ENCODE measurements at places on chromosomes 4 and X. TPM values are rescaled to one million over a fixed set of nuclear protein-coding genes. Genes with fewer than 3 reads are reported as not detected.

- no peak for DNase-seq
Observed at GRCh38 chr4:140463182-140463581, 34.9 kb downstream of the MGAT4D start.

DNA sequence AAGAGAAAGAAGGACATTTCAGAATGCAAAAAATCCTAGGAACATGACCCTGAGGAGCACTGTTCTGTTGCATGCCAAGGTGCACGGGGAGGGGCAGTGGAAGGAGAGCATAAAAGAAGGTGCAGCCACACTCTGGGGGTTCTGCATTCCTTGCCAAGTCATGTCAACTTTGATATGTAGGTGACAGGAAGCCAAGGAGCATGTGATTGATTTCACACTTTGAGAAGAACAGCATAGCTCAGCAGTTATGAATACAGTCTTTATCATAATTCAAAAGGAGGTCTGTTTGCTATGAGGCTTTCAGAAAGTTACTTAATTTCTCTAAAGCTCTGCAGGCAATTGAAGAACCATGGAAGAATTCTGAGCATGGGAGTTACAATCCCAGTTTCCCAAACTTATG lies 50.6 kb downstream of the SCFD2 start:
- DNase-seq = peak; percentile 32

DNA sequence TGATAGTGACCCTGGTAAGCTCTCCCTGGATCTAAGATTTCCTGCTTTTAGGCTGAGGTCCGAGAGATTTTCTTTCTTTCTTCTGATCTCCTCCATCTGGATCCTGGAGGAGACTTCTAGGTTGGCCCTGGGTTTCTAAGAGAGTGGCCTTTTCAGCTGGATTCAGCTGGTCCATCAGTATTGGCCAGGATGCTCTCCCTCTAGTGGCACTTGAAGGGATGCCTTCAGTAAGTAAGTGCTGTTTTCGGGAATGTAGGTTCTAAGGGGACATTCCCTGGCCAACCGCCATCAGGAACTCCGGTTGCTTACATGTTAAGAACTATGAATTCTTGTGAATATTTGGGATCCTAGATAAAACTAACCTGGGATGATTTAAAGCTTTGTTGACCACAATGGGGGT lies 56.9 kb downstream of the SERTM2 start:
- peak; percentile 16 for DNase-seq

- DNase-seq = no peak
Observed at GRCh38 chr4:129080129-129080528, 13.2 kb downstream of the SCLT1 start.

DNA sequence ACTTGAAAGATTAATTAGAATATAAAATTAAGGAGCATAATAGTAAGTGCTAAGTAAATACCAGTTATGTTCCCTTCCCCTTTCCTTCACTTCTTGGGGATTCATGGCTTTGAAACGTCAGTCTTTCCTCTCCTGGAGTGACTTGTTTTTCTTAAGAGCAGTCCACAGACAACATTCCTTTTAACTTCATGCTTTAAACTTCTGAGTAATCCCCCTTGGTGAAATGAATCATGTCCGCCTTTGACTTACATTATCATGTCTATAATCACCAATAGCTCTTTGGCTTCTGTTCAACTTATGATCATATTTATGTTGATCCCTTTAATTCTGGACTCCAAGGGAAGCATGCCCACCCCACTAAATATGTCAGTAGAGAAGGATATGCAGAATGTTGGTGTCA lies 1012.1 kb upstream of the SLIT2 start:
- peak; percentile 16 for DNase-seq

The ARMCX2 gene
- 36.5 TPM for polyA plus RNA-seq

GRCh38 chrX:46978341-46979291 lies 66.4 kb downstream of the JADE3 start:
- DNase-seq = peak; percentile 79

The PABPC5 gene
- 11.2 TPM for polyA plus RNA-seq

DNA sequence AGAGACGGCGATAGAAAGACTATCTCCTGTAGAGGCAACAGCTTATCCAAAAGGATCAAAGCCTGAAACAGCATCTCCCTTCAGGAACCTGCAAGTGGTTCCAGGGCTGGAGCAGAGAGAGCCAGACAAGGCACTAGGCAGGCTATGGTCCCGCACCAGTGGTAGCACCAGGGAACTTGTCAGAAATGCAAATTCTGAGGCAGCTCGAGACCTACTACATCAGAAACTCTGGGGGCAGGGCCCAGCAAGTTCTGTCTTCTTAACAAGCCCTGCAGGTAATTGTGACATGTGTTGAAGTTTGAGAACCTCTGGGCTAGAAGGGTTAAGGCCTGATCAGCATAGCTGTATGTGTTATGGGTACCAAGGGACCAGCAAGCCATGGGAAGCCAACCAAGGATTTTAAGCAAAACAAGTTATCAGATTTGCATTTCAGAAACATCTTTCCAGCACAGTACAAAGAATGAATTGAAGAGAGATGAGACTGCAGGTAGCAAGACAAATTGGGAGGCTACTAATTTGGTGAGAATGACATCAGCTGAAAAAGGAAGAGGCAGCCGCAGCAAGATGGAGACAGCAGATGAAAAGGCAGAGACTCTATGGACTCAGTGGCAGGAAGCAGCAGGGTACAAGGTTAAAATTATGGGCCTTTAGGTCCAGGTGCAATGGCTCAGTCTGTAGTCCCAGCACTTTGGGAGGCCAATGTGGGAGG lies 139.7 kb downstream of the TSPAN5 start:
- DNase-seq = no peak

DNA sequence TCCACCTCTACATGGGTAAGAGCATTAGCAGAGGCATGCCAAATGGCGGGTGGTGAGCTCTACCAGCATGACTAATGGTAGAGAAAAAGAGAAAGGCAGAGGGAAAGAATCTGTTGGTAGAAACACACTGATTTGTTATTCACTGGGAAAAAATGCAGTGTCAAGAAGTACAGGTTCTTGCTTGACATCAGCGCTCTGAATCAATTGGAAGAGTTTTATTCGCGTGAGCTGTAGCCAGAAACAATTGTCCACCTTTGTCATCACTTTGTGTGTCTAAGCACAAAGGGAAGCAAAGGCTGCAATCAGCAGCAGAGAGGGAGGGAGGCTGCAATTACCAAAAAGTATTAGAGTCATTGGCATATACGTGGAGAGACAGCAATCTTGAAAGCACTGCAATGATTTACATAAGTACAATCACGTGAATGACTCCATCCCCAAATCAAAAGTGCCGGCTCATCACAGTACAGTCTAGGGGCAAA lies 67.7 kb upstream of the HS3ST1 start:
- DNase-seq = no peak

DNA sequence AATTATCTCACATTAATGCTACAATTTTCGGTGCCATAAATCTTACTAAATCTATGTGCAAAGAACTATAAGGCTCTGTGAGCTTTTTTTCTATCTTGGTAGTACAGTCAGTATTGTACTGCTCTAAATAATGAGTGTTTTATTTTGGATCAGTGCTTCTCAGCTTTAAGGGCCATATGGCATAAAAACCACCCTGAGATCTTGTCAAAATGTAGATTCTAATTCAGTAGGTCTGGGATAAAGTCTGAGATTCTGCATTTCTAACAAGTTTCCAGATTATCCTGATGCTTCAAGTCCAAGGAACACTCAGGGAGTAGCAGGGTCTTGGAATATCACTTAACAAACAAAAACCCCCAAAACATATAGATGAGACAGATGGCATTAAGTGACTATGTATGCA lies 486.5 kb downstream of the GRXCR1 start:
- DNase-seq = no peak

The EXOC1 gene
- 20.9 TPM for polyA plus RNA-seq

- no peak for DNase-seq
Observed at GRCh38 chr4:189850239-189850856, 90.3 kb upstream of the FRG1 start.

DNA sequence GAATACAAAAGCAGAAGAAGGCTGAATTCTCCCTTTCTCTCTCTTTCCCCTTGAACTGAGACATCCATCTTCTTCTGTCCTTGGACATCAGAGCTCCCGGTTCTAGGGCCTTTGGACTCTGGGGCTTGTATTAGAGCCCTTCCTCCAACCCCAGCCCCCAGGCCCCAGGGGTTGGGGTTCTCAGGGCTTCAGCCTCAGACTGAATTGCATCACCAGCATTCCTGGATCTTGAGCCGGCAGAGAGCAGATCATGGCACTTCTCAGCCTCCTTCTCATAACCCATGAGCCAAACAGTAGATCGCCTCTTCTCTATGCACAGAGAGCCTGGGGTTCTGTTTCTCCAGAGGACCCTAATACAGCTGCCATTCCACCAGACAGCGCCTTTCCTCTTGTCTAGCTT lies 25.3 kb upstream of the CLDN24 start:
- peak; percentile 51 for DNase-seq

- DNase-seq = peak; percentile 71
Observed at GRCh38 chr4:89307446-89308160, at the start of gene GPRIN3. Gene GPRIN3, minus strand, starts transcription at chr4:89307800. Its CDS starts 57,690 bp downstream, at chr4:89250110.

The TRIM60 gene
- not detected for polyA plus RNA-seq

GRCh38 chrX:33188286-33188685 lies 23.1 kb downstream of the DMD start:
- no peak for DNase-seq

DNA sequence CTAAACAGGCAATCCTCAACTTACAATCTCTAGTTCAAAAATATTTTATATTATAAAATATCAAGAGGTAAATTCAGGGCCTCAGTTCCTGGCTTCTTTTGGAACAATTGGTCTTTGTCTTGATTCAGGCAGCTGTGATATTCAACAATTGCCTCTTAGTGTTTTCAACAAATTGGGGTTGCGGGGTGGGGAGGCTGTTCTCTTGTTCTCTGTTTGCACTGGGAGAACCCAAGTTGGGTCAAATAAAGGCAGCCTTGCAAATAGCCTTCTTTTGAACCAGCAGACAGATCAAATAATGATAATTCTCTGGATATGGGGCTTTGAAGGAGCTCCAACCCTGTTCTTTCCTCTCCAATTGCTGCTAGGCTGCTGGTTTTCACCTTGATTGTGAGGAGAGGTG lies 142.5 kb downstream of the COL4A5 start:
- DNase-seq = no peak

The MTMR8 gene
- 2.6 TPM for polyA plus RNA-seq

The MAGEB10 gene
- polyA plus RNA-seq = not detected

- peak; percentile 75 for DNase-seq
Observed at GRCh38 chrX:12007881-12008280, 130.4 kb upstream of the FRMPD4 start.

- no peak for DNase-seq
Observed at GRCh38 chr4:73979407-73979957, 2.3 kb downstream of the PF4 start.

GRCh38 chrX:14506866-14507265 lies 22.5 kb upstream of the GLRA2 start:
- DNase-seq = no peak

The NSG1 gene
- polyA plus RNA-seq = 6.1 TPM

- no peak for DNase-seq
Observed at GRCh38 chrX:67725471-67725870, 181.7 kb downstream of the AR start.

The PHEX gene
- 0.39 TPM for polyA plus RNA-seq

DNA sequence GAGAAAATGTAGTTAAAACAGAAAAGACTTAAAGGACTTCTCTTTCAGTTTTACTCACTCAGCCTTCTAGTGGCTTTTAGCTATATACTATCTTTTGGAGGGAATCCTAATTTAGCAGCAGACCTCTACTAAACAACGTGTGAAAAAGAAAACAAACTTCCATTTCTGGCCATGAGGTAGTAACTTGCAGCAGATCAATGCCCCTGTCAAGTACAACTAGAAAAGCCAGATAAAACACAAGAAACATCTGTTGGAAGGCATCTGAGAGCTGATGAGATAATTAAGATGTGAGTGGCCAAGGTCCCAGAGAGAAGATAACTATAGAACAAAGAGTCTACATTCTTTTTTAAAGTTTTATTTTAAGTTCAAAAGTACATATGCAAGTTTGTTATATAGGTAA lies 101.7 kb downstream of the CORIN start:
- DNase-seq = no peak

- DNase-seq = no peak
Observed at GRCh38 chr4:83389037-83389720, 54.5 kb upstream of the HPSE start.

The CCDC149 gene
- polyA plus RNA-seq = 7.0 TPM

DNA sequence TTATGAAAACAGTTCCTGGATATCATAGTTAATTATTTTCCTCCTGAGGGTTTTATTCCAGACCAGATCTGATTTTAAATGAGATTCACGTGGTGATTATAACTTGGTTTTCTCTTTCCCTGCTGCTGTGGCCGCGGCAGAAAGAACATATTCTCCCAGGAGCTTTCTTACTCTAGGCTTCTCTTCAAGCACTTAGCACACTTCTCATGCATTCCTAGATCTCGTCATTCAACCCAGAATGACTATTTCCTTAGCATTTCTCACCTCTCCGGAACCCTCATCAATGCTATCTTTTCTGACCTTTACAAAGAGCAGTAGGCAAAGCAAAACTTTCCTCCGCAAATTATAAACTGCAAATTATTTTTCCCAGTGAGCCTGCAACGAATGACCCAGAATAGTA lies 122.9 kb downstream of the GPAT3 start:
- DNase-seq = no peak

GRCh38 chr4:40412866-40413795 lies 78.0 kb downstream of the CHRNA9 start:
- no peak for DNase-seq

The NAP1L3 gene
- 89.5 TPM for polyA plus RNA-seq

Data from cardiac muscle cell (in vitro differentiated cells and primary cell).